KBM-7 (cell line): ENCODE measurements at places on chromosomes 4 and X.

DNA sequence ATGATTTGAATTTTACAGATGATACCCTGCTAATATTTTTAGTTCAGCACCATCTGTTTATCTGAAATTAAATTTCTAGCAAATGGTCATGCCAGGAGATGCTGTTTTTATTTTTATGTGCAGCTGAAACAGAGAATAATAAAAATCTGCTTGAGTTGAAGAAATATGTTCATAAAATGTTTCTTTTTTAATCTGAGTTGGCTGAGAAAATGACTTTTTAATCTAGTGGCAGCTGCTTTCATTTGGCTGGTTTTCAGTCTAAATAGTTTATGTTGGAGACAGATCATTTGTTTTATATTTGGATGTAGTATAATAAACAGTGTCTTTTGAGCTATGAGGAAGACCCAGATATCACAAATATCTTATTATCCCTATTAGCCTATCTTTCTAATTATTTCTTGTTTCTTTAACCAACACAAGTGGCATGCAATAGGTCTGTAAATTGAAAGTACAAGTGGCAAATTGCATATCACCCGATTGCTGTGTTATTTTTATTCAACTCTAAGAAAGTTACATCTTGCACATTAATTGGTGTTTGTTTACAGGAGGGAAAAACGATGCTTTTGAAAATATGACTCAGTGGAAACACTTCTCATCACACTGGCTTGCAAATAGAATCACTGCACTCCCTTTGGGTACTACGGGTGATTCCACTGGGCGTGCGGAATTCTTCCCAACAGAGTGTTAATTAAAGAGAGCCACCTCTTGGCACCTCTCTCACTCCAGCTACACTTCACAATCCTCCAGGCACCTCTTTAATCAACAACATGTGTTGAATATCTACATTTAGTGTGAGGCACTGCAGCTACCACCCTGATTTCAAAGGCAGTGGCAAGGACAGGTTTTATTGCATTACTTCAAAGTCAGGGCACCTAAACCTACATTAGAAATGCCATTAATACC is 51.7 kb upstream of the AP1S2 start:
- DNase-seq: no peak

DNA sequence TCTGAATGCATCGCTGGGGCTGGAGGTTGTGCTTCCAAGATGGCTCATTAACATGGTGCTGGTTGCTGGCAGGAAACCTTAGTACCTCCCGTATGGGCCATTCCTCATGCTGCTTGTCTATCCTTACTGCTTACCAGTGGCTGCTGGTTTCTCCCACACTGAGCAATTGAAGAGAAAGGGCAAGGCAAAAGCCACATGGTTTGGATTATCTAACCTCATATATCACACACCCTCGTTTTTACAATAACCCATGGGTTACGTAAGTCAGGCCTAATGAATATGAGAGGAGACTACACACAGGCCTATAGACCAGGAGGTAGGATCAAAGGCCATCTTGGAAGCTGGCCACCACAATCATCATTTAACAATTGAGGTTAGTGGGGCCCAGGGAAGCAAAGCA is 141.8 kb upstream of the EDNRA start:
- no peak for DNase-seq

DNA sequence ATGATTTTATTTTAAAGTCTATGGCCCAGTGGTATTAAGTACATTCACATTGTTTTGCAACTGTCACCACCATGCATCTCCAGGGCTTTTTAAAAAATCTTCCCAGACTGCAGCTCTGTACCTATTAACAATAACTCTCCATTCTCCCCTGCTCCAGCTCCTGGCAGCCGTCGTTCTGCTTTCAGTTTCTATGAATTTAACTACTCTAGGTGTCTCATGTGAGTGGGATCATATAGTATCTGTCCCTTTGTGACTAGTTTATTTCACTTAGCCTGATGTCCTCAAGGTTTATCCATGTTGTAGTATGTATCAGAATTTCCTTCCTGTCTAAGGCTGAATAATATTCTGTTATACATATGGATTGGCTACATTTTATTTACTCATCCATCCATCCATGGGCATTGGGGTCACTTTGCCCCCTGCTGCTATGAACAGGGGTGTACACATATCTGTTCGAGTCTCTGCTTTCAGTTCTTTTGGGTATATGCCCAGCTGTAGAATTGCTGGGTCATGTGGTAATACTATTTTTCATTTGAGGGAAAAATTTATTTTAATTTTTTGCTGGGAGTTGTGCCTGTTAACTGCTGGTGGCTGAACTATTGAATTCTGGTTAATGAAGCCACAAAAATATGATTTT is 131.3 kb downstream of the ARHGAP10 start:
- DNase-seq: no peak

DNA sequence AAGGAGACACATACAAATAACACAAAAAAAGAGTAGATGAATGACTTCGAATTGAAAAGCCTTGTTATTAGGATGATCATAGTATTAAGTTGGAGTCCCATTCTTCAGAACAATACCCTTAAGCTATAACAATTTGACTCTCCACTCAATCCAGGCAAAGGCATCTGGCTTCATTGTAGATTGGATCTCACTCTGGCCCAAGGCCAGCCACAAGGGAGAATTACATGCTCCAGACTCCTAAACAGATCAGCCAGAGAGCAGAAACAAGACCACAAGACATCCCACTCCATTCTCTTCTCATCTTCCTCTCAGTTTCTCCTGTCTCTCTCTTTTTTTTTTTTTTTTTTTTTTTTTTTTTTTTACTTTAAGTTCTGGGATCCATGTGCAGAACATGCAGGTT is 213.9 kb downstream of the DHX15 start:
- no peak for DNase-seq

GRCh38 chr4:99324979-99325378 is 3.8 kb upstream of the ADH1B start:
- no peak for DNase-seq

DNA sequence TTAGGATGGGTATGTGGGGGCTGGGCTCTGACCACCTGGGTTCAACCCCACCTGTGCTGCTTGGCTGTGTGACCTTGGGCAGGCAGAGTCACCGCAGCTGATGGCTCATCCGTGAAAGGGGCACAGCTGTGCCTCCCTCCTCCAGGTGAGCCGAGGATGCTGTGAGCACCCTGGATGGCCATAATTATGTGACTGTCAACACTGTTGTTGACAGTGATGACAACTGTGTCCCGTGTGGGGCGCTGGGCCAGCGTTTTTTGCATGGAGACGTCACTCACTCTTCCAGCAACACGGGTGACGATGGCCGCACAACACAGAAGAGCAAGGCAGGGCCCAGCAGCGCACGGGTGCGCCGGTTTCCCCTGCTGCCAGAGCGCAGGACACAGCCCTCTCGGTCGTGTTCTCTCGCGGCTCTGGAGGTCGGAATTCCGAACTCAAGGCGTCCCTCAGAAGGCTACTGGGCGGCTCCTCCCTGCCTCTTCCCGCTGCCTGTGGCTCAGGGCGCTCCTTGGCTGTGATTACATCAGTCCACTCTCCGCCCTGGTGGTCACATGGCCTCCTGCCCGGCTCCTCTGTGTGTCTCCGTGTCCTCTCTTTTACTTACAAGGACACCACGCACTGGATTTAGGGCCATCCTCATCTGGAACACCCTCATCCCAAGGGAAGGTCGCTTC is 1.3 kb downstream of the SH3TC1 start:
- no peak for DNase-seq

DNA sequence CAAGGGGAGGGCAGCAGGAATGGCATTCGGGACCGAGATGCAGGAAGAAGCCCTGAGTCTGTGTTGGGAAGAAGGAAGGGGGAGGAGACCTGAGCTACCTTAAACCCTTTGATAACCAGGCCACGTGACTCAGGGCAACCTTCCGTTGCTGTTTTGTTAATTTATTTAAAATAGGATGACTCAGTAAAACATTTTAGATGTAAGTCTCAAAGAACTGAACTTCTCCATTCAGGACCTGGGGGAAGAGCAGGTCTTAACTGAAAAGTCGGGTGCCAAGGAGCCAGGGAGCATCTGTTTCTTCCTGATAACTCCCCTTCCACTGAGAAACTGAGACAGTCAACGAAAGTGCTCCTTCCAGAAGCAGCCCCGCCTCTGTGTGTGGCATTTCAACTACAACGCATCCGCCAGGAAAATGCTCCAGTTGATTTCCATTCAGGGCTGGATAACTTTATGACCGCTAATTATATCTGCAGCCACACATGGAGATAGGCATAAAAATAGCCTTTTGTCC is 88.0 kb downstream of the IRF2 start:
- no peak for DNase-seq

- DNase-seq: no peak
Measured at GRCh38 chr4:127131527-127131926, 501.2 kb upstream of the INTU start.

DNA sequence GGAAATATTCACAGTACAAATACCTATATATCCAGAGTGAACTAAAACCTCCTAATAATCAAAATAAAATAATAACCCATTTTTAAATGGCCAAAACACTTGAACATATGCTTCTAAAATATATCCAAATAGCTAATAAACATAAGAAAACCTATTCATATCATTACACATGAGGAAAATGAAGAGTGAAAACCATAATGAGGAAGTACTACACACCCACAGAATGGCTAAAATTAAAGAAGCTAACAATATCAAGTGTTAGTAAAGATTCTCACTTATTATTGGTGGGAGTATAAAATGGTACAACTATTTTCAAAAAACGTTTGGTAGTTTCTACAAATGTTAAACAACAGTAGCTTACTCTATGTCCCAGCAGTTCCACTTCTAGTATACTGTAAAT is 92.1 kb downstream of the KLHL13 start:
- no peak for DNase-seq

GRCh38 chrX:148417934-148418333 is 82.5 kb upstream of the AFF2 start:
- DNase-seq: no peak

- no peak for DNase-seq
Measured at GRCh38 chr4:47747211-47747610, 90.7 kb downstream of the CORIN start.

DNA sequence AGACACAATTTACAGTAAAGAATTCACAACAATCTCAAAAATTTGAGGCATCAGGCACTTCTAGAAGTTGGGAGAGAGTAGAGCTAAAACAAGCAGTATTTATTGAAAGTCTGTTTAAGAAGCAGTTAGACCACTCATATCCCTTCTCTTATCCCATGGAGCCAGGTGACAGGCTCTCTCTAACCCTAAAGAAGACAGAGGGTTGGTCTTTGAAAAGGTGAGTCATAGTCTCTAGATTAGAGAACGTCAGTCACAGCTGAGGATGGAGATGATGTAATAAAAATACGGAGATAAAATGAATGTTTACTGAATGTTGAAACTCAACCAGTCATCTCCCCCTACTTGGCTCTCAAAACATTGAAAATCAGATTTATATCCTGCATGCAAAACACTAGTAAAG is 223.8 kb downstream of the CHIC2 start:
- DNase-seq: no peak

GRCh38 chr4:52098618-52099017 is 47.5 kb downstream of the SPATA18 start:
- DNase-seq: no peak

DNA sequence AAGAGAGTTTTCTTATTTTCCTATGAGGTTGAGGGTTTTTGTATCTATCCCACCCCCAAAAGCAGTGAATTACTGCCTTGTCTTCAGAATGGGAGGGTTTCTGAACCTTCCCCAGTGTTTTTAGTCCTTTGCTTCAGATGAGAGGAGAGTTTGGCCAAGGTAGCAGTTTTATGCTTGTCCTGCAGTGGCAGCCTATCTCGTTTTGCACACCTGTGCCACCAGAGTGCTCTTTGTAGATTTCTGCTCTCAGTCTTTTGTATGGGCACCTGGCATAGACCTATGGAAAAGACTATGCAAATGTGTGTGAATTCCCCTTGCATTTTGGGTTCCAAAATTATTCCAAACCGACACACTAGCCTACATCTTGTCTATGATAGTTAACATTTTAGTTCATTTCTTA is 5.8 kb downstream of the TBC1D19 start:
- no peak for DNase-seq

DNA sequence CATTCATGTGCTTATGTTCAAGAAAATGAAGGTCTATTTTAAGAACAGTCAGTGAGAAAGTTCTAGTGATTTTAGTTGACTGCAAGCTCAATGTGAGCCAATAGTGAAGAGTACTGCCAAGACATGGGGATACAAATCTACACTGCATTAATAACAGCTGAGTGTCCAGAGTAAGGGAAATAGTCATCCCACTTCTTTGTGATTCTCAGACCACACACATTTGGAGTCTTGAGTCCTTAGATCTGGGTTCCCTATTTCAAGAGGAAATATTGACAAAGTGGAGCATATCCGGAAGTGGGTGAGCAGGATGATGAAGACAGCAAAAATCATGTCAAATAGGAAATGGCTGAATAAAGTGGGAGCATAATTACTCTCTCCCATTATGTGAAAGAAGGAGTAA is 171.1 kb downstream of the LARP7 start:
- DNase-seq: peak; percentile 15

DNA sequence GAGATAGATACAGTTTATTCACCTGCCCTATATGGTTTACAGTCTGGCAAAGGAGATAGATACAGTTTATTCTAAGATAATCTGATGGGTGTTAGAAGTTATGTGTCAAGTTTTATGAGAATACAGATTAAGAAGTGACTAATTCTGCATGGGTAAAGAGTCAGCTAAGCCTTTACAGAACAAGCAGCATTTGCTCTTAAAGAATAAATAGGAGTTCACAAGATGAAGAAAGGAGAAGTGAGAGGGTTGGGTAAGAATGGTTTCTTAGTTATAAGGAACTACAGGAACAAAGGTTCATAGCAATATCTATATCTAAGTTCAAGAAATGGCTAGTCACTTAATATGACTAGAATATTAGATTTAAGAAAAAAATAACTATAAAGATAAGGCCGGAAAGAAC is 47.6 kb downstream of the THOC2 start:
- no peak for DNase-seq

GRCh38 chrX:102934624-102935023 is 2.4 kb upstream of the RAB40AL start:
- peak; percentile 74 for DNase-seq

- peak; percentile 37 for DNase-seq
Measured at GRCh38 chr4:67909905-67910584, 26.2 kb upstream of the TMPRSS11D start.

DNA sequence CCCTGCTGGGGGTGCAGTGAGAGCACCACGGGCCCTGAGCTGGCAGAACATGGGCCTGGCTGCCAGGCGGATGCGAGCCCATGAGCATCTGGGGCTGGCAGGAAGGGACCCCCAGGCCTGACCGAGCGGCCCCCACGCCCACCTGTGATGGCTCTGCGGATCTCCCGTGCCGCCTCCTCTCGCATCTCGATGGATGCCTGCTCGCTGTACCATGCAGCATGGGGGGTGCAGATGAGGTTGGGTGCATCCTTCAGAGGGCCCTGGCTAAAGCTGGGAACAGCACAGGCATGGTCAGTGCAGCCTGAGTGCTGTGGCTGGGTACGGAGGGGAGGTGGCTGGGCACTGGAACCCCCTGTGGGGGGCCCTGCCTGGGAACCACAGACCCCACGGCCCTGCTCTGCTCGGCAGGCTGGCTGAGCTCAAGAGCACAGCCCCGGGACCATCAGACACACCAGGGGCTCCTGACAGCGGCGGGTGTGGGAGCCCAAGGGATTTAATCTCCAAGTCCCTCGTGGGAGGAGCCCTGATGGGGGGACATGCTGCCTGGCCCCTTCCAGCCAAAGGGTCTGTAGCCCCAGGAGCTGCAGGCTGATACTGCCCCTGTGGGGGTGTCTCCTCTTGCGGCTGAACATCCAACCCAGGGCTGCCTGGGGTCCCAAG is 35.5 kb downstream of the CTBP1 start:
- no peak for DNase-seq

- no peak for DNase-seq
Measured at GRCh38 chr4:173525118-173526011, 4.7 kb downstream of the HAND2 start.
